ENCODE measurements at places on chromosomes 4 and X.
A peak's percentile ranks its signal among the peaks of the same experiment; 100 is the strongest.

- DNase-seq = no peak
Measured at GRCh38 chr4:164871673-164872072, 5.3 kb upstream of the APELA start.

DNA sequence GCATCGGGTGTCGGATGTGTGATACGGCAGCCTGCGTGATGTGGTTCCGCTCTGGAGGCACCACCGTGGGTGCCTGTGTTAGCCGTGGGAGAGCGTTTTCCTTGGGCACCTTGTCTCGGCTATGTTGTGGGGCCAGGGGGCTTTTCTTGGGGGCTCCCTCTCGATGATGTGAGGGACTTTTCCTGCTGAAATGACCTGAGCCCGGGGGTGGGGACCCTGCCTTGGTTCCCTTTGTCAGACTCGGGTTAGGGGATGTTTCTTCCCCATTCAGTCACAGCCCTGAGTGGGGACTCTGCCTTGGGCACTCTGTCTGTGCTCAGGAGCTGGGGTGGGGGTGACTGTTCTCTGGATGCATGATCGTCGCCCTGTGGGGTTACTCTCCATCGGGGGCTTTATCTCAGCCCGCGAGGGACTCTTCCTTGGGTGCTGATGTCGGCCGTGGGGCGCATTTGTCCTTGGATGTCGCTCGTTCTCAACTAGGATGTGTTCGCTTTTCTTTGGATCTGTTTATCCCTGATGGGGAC is 26.7 kb downstream of the CT45A3 start:
- DNase-seq = no peak

GRCh38 chr4:67861513-67861912 is 22.3 kb downstream of the TMPRSS11D start:
- no peak for DNase-seq

DNA sequence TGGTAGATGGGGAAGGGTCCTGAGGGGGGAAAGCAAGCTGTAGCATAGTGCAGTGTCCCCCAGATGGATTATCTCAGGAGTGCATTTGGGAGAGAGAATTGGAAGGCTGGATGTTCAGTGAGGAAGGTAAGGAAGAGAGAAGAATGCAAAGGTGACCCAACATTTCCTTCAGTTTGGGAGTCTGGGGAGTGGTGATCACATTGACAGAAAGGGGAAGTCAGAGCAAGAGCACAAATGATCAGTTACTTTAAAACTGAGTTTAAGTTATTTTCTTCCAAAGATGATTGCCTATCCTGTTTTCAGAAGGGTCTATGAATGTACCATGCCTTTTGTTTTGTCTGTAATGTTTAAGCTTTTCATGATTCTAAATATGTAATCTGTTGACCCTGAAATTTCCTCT is 47.6 kb downstream of the ARHGAP10 start:
- DNase-seq = no peak

DNA sequence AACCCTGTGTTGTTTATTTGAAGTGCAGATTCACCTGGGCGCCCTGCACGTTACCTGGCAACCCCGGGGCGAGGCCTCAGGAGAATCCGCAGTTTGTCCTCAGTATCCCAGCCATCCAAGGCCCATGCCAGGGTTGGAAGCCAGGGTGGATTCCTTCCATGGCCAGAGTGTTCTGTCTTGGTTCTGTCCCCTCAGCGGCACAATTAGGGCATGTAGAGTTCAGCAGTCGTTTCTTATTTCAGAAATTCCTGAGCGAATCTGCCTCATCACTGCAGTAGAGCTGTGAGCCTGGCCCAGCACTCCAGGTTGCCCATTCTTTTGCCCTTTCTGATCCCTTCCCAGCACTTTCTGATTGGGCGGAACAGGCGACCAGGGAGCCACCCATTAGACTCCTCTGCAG is 29.9 kb upstream of the CLCN4 start:
- DNase-seq = no peak

DNA sequence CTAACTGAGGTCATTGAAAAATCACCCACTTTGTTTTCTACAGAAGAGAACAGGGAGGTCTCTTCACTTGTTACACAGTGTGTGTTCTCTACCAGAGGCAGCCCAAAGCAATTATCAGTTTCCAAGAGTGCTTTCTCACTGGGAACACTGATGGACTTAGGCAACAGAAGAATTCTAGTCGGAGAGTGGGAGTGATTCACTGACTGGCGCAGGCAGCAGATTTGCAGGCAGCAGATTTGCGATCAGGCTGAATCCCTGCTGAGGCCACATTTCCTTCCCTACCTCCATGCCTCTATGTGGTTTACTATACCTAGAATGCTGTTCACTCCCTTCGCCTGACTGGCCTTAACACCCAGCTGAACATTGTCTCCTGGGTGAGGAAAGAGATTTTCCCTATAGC is 6.6 kb downstream of the OCIAD2 start:
- peak; percentile 50 for DNase-seq

DNA sequence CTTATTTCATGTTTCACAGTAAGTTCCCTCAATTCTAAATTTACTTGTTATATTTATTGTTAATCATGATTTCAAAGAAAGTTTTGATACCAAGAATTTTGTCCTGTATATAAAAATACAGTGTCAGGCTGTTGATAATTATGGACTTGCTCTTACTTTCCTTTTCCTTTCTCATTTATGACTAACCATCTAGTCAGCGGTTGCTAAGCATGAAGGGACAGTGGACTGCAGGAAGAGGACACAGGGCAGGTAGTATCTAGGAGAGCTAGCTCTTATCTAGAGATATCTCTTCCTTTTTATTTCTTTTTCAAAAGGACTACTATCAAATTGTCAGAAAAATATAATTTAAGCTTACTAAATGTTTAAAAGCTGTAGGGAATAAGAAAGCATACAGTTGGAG is 1.6 kb downstream of the OPRPN start:
- no peak for DNase-seq

- DNase-seq = no peak
Measured at GRCh38 chrX:38055170-38055847, 49.0 kb downstream of the SYTL5 start.

DNA sequence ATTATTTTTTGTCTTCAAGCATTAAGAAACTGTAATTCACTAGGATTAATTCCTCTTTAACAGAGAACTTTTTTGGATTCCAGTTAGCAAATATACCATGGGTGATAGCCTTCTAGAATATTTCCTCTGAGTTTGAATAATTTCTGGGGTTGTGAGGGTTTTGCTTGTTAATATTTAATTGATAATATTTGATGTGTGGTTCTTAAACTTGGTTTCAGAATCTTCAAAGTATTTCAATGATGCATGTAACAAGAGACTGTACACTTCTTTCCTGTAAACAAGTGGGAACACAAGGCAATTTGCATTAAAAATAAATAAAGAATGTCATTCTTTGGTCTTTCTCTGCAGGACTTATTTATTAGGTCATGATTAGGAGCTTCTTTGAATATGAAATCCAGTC is 9.5 kb upstream of the C4orf51 start:
- no peak for DNase-seq

- DNase-seq = no peak
Measured at GRCh38 chr4:168844353-168845049, 165.6 kb downstream of the CBR4 start.

DNA sequence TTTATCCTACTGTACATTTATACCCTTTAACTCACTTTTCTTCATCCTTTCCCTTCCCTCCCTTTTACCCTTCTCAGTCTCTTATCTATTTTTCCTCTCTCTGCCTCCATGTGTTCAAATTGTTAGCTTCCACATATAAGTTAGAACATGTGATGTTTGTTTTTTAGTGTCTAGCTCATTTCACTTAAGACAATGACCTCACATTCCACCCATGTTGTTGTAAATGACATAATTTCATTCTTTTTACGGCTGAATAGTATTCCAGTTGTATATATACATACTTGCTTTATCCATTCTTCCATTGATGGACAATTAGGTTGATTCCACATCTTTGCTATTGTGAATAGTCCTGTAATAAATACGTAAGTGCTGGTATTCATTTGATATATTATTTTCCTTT is 7.3 kb upstream of the CXCL3 start:
- no peak for DNase-seq

DNA sequence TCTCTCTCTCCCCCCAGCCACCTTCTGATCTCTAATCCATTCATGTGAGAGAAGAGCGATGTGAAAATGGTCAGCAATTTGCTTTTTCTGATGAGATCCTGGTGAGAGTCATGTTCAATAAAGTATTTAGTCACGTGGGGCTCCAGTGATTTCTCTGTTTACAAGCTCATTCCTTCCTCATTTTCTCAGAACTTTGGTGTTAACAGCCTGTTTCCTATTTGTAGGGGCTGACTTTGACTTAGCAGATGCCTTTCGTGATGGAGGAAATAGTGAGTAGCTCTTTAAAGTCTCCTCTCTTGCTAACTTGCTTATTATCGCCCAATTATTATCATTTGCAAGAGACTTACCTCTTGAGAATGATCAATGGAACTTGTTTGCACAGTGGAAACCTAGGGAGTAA is 72.6 kb upstream of the CD99 start:
- DNase-seq = no peak

DNA sequence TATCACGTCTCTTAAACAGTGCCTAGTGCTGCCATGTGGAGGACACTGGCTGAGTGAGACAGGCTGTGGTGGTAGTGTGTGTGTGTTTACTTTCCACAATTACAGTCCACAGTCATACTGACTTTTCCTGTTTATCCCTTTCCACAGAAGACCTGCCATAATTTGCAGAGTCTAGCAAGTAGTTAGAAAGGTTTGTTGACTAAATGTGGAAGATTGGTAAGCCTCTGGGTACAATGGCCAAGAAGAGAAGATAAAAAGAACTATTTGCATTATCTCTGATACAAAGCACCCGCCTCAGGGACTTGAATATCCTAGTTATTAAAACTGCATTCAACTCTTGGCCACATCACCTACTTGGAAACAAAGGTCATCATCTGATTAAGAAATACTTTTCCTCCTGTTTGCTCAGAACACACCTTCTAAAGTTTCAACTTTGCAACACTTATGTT is 89.1 kb downstream of the FAM13A start:
- DNase-seq = no peak

DNA sequence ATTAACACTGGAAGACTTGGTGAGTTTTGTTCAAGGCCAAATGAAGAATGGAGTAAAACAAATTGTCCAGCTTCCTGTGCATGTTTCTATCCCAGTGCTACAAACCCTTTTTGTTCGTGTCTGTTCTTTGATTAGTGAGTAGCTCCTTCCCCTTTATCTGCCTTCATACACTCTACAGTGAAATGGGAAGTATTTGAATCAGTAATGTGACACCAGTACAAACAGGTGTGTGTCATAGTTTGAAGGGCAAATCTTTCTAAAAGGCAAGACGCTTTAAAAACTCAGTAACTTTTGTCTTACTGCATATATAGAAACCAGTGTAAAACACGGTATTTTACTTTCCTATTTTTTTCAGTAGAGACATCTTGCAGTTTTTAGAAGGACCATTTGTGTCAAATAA is 5.9 kb downstream of the ARHGEF38 start:
- no peak for DNase-seq

- DNase-seq = no peak
Measured at GRCh38 chr4:17336986-17337385, 174.9 kb downstream of the QDPR start.

GRCh38 chr4:13244444-13244843 is 239.7 kb downstream of the RAB28 start:
- no peak for DNase-seq

DNA sequence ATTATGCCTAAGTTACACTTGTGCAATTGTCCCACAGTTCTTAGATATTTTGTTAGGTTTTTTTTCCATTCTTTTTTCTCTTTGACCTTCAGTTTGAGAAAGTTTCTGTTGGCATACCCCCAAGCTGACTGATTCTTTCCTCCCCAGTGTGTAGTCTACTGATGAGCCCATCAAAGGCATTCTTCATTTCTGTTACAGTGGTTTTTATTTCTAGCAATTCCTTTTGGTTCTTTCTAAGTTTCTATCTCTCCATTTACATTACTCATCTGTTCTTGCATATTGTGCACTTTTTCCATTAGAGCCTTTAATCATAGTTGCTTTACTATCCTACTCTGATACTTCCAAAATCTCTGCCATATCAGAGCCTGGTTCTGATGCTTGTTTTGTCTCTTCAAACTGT is 31.9 kb downstream of the CASP6 start:
- DNase-seq = no peak

DNA sequence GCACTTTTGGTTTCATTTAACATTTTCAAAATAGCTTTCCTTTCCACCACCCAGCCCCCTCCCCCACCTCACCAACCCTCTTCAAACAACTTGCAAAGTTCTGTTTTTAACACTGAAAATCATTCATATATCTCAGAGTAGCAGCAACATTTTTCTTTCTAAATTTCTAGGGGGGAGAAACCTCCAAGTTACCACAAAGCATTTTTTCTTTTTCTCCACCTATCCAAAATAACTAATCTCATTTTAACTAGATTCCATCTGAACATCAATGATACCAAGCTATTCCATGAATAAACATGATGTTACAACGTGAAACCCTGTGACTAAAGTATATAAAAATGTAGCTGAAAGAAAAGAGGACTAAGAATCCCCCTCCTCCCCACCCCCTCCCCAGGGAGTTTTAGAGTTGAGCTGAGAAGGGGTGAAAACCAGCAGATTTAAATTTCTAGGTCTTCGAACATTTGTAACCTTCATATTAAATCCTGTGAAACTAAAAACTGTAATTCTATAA is 5.2 kb downstream of the LDB2 start:
- no peak for DNase-seq

GRCh38 chrX:1041091-1041490 is 171.4 kb downstream of the CRLF2 start:
- no peak for DNase-seq

- DNase-seq = peak; percentile 37
Measured at GRCh38 chr4:47926667-47927258, 12.4 kb upstream of the NFXL1 start.

DNA sequence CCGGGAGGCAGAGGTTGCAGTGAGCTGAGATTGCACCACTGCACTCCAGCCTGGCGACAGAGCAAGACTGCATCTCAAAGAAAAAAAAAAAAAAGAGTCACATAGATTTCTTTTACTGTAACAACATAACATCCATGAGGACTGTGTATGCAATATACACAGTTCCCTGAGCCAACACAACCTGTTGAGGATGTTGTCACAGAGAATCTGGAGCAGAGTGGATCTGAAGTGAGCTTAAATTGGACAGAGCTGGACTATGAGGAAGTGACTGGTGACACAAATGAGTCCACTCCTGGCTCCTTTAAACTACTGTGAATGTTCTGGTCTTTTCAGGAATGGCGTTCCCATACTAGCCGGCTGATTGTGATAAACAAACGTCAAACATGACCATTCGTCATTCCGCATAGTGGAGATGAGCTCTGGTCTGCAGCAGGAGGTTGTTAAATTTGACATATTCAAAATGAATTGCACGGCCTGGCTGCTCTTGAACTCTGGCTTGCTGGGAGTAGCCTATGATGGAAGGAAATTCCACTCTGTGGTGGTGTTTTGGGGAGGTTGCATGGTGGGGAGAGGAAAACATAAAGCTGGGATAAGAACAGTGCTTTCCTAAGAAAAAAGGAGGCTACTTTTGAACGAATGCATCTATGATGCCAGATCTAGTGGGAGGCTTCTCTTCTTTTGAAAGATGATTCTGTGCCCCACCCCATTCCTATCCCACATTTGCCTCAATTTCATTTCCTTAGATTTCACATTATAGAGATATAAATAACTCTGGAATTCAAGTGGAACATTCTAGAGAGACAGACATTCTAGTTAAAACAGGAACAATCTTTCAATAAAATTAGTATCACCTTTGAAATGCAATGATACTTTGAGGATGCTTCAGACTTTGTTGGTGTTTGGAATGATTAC is 149.5 kb downstream of the SHROOM3 start:
- DNase-seq = no peak

GRCh38 chr4:6423575-6423974 is 48.8 kb downstream of the PPP2R2C start:
- DNase-seq = no peak

- no peak for DNase-seq
Measured at GRCh38 chrX:132750331-132751062, 207.9 kb downstream of the HS6ST2 start.

- DNase-seq = no peak
Measured at GRCh38 chr4:155638195-155638965, 28.3 kb upstream of the GUCY1A1 start.
